ENCODE measurements at places on chromosomes 5 and 9.

DNA sequence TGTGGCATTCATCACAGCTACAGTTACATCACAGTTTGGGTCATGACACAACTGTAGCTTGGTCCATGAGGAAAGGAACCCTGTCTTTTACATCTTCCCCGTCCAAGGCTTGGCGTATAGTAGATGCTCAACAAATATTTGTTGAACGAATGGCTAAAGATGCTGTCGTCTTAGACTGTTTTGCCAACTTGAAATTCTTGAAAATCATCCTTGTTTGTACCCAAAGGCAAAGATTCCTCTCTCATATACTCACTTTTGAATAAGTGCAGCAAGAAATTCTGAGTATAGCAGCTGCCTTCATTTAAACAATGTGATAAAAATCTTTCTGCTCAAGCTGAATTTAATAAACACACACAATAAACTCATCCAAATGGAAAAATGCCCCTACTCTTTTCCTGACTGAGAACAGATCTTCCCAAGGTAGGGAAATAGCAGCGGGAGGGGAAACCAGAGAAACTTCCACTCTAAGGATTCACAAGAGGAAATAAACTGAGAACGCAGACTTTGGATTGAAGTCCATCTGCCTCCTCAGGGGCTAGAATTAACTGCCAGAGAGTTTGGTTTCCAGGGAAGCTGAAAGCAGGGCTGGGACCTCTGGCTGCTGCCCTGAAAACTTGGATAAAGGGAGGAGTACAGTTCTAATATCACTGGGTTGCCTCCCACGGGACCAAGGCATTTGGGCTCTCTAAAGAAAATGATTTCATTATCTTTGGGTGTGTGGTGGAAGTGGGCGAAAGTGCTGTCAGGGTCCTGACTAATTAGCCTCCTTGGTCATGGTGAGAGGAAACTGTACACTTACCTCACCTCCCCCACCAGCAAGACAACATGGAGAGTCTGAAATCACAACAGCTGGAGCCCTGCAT is 99.1 kb downstream of the DPYSL3 start:
- no peak for DNase-seq

DNA sequence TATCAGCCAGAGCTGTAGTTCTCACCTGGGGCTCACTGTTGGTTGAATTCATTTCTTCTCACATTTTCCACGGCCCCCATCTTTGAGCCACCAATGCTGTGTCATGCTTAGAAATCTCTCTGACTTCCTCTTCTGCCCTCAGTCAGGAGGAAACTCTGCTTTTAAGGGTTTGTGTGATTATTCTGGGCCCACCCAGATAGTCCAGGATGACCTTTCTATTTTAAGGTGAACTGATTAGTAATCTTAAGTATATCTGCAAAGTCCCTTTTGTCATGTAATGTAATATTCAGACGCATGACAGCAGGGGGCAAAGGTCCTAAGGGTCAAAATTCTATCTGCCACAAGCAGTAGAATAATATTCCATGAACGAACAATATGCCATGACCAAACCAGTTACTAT is 88.4 kb downstream of the AK8 start:
- DNase-seq, result no peak

GRCh38 chr9:128201441-128202369 is 1.5 kb upstream of the DNM1 start:
- DNase-seq, result no peak

GRCh38 chr5:83441747-83442146 is 29.8 kb upstream of the VCAN start:
- no peak for DNase-seq

- no peak for DNase-seq
Observed at GRCh38 chr5:130652176-130652575, 512.9 kb downstream of the HINT1 start.

- no peak for DNase-seq
Observed at GRCh38 chr5:11611011-11611410, 293.2 kb downstream of the CTNND2 start.

DNA sequence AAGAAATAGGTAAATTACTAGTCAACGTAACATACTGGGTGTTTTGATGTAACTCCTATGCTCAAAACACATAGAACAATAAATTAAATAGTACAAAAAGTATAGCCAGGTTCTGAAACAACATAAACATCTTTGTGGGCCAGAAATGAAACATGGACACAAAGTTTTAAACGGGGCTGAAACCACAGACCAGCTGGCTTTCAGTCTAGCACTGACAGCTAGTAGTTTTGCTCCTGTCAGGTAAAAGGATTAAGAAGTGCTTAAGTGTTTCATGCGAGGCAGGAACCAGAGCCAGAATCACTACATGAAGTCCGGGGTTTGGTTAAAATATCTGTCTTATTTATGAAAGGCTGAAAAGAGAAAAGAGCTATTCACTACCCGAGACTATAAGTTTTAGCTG is 19.5 kb downstream of the DCAF10 start:
- DNase-seq, result no peak

DNA sequence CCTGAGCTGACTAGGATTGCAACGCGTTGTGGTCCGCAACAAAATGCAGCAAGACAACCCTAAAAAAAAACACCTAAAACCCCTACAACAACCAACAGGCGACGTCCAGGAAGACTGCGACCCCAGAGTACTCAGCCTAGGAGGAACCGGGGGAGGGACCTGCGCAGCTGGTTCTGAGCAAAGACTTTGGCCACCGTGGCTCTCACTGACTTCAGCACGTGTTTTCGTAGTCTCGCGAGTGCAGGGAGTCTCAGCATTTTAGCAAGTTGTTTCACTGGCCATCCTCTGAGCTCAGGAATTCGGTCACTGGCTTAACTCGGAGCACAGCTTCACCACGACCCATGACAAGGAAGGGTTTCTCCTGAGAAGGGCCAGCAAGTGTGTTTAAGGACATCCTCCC is 8.6 kb upstream of the ZDHHC11 start:
- no peak for DNase-seq

DNA sequence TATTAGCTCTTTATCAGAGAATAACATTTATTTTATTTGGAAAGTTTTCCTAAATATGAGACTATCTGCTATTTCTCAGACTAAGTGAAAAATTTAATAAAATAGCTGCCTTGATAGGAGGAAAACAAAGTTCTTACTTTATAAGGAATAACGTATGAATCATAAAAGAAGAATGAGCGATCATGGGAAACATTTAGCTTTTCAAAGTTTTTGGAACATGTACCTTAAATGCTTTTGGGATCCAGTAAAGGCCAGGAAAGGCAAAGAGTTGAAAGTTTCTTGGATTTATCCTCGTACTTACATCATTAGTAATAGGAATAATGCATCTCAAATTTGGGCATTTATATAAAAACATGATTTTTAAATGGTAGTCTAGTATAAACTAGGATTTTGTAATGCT is 19.4 kb downstream of the OGN start:
- no peak for DNase-seq

DNA sequence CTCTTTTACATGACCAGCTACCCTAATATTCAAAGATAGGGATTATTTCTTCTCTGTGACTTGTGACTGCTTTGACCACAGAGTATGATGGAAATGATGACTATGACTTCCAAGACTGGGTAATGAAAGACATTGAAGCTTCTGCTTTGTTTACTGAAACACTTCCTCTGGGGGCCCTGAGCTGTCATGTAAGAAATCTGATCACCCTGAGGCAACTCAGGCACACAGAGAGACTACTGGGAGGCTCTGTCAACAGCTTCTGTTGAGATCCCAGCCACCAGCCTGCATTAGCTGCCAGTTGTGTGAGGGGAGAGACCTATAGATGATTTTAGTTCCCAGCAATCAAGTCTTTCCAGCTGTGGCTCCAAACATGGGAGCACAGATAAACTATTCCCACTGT is 76.5 kb downstream of the KCTD16 start:
- DNase-seq, result no peak

DNA sequence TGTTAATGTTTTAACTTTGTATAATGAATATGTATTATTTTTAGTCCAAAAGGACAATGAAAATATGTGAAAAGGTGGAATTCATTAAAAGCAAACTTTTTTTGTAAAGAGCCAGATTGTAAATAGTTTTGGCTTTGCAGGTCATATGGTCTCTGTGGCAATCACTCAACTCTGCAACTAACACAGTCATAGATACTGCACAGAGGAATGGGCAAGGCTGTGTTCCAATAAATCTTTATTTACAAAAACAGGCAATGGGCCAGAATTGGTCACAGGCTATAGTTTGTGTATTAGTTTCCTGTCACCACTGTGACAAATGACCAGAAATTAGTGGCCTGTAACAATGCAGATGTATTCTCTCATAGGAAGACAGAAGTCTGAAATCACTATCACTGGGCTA is 125.4 kb upstream of the PTCH1 start:
- no peak for DNase-seq

DNA sequence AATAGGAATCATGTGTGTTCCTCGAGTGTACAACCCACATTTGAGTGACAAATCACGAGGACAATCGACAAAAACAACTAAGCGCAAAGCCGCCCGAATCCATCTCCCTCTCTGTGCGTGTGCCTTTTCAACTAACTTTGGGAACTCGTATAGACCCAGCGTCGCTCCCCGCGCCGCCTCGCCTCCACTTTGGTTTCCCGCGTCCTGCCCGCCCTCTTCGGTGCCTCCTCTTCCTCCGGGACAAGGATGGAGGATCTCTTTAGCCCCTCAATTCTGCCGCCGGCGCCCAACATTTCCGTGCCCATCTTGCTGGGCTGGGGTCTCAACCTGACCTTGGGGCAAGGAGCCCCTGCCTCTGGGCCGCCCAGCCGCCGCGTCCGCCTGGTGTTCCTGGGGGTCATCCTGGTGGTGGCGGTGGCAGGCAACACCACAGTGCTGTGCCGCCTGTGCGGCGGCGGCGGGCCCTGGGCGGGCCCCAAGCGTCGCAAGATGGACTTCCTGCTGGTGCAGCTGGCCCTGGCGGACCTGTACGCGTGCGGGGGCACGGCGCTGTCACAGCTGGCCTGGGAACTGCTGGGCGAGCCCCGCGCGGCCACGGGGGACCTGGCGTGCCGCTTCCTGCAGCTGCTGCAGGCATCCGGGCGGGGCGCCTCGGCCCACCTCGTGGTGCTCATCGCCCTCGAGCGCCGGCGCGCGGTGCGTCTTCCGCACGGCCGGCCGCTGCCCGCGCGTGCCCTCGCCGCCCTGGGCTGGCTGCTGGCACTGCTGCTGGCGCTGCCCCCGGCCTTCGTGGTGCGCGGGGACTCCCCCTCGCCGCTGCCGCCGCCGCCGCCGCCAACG is at the start of gene GPR150:
GPR150 (plus strand) TSS at position 58 of the 840 bp plus-strand sequence; CDS start at position 247, 189 bp downstream.
- DNase-seq, result peak; percentile 79

- DNase-seq, result no peak
Observed at GRCh38 chr9:546797-547223, 294.7 kb upstream of the DMRT1 start.

- DNase-seq, result no peak
Observed at GRCh38 chr5:71731015-71731414, 11.9 kb downstream of the CARTPT start.

- DNase-seq, result no peak
Observed at GRCh38 chr9:137319011-137319738, 17.1 kb upstream of the NRARP start.

GRCh38 chr5:89668821-89669220 is 740.7 kb downstream of the CETN3 start:
- no peak for DNase-seq

DNA sequence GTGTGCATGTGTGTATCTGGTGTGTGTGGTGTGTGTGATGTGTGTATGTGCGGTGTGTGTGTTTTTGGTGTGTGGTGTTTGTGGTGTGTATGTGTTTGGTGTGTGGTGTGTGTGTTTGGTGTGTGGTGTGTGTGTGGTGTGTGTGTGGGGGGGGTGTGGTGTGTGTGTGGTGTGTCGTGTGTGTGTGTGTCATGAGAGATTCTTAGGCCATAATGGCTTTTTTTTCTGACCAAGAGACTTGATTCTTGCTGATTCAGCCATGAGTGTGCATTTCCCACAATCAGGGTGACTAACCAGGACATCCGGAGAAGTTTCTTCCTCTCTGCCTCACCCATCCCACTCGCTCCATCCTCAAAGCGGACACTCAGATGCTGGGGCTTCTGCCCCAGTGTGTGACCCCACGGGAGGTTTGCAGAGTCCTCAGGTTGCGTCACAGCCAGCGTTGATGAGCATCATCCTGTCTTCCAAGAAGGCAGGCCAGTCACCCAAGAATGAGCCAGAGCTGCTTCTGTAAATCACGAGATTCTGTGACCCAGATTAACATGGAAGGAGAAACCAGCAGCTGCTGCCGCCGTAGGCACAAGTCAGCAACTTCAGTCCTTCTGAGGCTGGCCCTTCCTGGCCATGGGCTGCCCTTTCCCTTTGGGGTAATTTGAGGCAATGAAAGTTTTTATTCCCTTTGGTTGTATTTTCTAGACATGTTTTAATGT is 12.5 kb upstream of the CTSL start:
- no peak for DNase-seq

- DNase-seq, result no peak
Observed at GRCh38 chr5:153618307-153618706, 127.8 kb downstream of the GRIA1 start.

GRCh38 chr5:95669540-95669939 is 13.3 kb downstream of the SPATA9 start:
- no peak for DNase-seq

DNA sequence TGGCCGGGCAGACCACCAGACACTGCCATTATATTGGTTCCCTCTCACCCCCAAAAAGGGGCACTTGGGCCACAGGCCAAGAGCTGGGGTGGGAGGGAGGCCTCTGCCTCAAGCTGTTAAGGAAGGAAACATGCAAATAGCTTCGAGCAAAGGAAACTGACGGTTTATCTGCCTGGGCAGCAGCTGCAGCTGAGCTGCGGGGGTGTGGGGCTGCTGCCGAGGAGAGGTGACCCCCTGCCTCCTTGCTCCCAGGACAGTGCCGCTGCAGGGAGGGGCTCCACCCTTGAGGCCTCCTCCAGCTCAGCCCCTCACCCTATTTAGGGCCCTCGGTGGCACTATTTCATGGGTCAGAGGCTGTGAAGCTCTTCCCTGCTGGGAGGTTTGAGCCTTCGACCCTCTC is 789 bp downstream of the DOK3 start:
- no peak for DNase-seq

DNA sequence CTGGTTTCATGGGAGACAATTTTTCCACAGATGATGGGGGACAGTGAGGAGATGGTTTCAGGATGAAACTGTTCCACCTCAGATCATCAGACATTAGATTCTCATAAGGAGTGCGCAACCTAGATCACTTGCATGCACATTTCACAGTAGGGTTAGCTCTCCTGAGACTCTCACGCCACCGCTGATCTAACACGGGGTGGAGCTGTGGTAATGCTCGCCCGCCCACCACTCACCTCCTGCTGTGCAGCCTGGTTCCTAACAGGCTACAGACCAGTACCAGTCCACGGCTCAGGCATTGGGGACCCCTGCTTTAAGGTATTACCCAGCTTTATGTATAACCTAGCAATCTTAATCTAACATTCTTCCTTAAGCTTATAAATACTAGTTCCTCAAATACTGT is 35.6 kb downstream of the TTC39B start:
- DNase-seq, result no peak

- DNase-seq, result no peak
Observed at GRCh38 chr5:139839232-139839815, 43.7 kb downstream of the PSD2 start.

- DNase-seq, result no peak
Observed at GRCh38 chr5:36105819-36106218, 39.1 kb upstream of the UGT3A2 start.

All from stimulated activated naive CD8-positive, alpha-beta T cell treated with anti-CD3 and anti-CD28 coated beads, Interleukin-15, amount 100 ng/mL, for 72 hours (primary cell).